ENCODE measurements at places on chromosomes 2 and 18.

GRCh38 chr2:109218087-109218791, 89.2 kb downstream of the SH3RF3 start:
- H3K27ac ChIP-seq: peak overlapping the region; percentile 66
- H3K4me3 ChIP-seq: peak overlapping the region; percentile 24
- DNase-seq: no peak
- peaks cover 9% of the 10 kb centered on the region for H3K4me1 ChIP-seq

GRCh38 chr2:170827841-170828532, 11.3 kb downstream of the GAD1 start:
- peaks cover 5% of the 10 kb centered on the region for H3K4me1 ChIP-seq
- H3K36me3 ChIP-seq: no peaks in the 10 kb centered on the region
- H3K27ac ChIP-seq: no peak overlapping the region
- no peak for DNase-seq

GRCh38 chr2:155266583-155266982, 568.1 kb downstream of the KCNJ3 start:
- no peaks in the 10 kb centered on the region for H3K4me1 ChIP-seq
- no peak overlapping the region for H3K4me3 ChIP-seq
- no peak for DNase-seq
- no peaks in the 10 kb centered on the region for H3K36me3 ChIP-seq

DNA sequence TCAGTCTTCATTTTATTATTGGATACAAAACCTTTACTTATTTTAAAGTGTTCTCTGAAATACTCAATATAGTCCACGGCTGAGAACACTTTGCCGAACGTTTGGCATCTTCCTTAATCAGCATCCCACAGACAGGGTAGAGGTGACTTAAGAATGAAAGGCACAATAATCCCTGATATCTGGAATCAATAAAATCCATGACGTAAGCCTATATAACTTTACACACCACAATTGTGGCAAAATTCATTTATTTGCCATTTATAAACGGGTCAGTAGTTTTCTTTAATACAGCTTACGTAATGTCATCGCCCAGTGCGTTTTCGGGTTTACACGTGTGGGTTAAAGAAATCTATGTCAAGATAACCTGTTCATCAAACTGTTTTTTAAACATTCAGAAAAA, 1.3 kb downstream of the MGAT4A start:
- no peaks in the 10 kb centered on the region for H3K36me3 ChIP-seq
- no peaks in the 10 kb centered on the region for H3K27me3 ChIP-seq
- H3K4me1 ChIP-seq: peaks cover 14% of the 10 kb centered on the region
- peak overlapping the region; percentile 82 for H3K4me3 ChIP-seq
- no peak for DNase-seq

DNA sequence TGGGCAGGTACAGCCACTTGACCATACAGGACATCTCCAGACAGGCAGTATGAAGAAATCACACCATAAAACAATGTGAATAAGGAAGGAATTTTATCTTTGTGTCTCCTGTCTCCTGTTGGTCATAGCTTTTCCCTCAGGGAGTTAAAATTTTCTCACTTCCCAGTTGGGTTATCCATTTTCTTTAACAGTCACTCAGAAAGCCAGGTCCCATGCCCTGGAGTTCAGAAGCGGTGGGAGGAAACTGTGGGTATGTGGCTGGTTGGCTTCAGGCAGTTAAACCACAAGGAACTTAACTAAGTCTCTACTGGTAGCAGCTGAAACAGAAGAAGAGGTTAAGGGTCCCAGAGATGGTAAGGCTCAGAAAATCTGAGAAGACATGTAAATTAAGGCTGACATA, 6.5 kb upstream of the SMAD2 start:
- no peaks in the 10 kb centered on the region for H3K36me3 ChIP-seq
- no peak for DNase-seq
- H3K4me1 ChIP-seq: no peaks in the 10 kb centered on the region
- H3K27me3 ChIP-seq: no peaks in the 10 kb centered on the region

- no peaks in the 10 kb centered on the region for H3K27me3 ChIP-seq
- no peak overlapping the region for H3K27ac ChIP-seq
- no peaks in the 10 kb centered on the region for H3K4me1 ChIP-seq
- no peaks in the 10 kb centered on the region for H3K36me3 ChIP-seq
- no peak for DNase-seq
Observed at GRCh38 chr2:222336931-222337330, 38.1 kb upstream of the PAX3 start.

- no peaks in the 10 kb centered on the region for H3K27me3 ChIP-seq
- no peak overlapping the region for H3K27ac ChIP-seq
- no peak overlapping the region for H3K4me3 ChIP-seq
- H3K4me1 ChIP-seq: no peaks in the 10 kb centered on the region
- H3K36me3 ChIP-seq: no peaks in the 10 kb centered on the region
Observed at GRCh38 chr2:131031875-131032274, 61.4 kb downstream of the FAM168B start.

DNA sequence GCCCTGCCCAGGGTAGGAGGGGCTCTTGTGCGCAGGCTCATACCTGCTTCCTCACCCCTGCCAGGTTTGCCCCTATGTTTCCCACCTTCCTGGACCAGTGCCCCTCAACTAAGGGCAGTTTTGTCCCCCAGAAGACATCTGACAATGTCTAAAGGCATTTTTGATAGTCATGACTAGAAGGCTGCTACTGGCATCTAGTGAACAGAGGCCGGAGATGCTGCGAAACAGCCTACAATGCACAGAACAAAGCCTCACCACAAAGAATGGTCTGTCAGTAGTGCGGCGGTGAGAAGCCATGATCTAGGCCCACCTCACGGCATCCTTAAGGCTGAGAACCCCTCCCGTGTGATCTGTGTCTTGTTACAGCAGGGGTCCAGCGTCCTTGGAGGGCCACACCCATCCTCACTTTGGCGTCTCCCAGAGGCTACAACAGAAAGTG, 96.0 kb downstream of the TMEM17 start:
- no peaks in the 10 kb centered on the region for H3K27me3 ChIP-seq
- H3K4me3 ChIP-seq: no peak overlapping the region
- DNase-seq: no peak
- peak overlapping the region; percentile 90 for H3K27ac ChIP-seq
- H3K4me1 ChIP-seq: peaks cover 19% of the 10 kb centered on the region

- no peak overlapping the region for H3K27ac ChIP-seq
- no peaks in the 10 kb centered on the region for H3K27me3 ChIP-seq
- peak; percentile 61 for DNase-seq
- H3K36me3 ChIP-seq: no peaks in the 10 kb centered on the region
- no peaks in the 10 kb centered on the region for H3K4me1 ChIP-seq
Observed at GRCh38 chr2:46825939-46826568, 89.6 kb downstream of the MCFD2 start.

DNA sequence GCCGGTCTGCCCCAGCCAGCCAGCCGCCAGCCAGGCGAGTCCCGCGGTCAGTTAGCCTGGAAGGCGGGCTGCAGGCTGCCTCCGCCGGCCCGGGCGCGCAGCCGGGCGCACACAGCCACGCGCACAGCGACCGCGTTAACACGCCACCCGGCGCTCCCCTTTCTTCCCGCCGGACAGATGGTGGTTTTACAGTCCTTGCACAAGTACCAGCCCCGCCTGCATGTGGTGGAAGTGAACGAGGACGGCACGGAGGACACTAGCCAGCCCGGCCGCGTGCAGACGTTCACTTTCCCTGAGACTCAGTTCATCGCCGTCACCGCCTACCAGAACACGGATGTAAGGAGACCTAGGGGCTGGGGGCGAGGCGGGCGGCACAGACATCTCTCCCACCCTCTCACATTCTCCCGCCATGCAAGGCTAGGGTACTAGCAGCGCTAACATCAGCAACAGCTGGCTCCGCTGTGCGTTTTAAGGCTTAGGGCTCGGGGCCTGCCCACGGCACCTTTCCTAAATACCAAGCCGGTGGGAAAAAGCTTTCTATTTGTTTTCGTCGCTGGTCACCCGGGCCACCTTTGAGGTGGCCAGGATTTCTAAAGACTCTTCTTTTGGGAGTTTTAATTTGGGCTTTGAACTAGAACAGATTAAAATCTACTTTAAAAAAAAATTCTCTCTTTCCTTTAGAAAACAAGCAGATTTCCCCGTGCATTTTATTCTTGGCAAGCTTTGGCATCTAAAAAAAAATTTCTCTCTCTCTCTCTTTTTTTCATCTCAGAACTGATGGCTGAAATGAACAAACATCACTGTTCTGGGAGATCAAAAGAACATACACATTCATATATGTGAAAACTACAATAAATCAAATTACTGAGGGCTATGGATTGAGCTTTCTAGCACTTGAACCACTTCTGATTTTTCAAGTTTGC, 2.9 kb downstream of the TBR1 start:
- H3K4me3 ChIP-seq: peak overlapping the region; percentile 37
- H3K27me3 ChIP-seq: peaks cover 49% of the 10 kb centered on the region
- no peak for DNase-seq
- no peak overlapping the region for H3K27ac ChIP-seq
